Right atrium auricular region (tissue), 2 donors: ENCODE measurements at places on chromosomes 13 and 19. TPM values are rescaled to one million over a fixed set of nuclear protein-coding genes. Genes with fewer than 3 reads are reported as not detected.
A peak's percentile ranks its signal among the peaks of the same experiment; 100 is the strongest.

The ZNF284 gene
- total RNA-seq, result 1.2 TPM

The FBL gene
- 88.5 TPM for total RNA-seq

The CBY2 gene
- total RNA-seq, result not detected

- no peak for DNase-seq
Measured at GRCh38 chr19:57815247-57816075, 748 bp upstream of the ZNF552 start.

DNA sequence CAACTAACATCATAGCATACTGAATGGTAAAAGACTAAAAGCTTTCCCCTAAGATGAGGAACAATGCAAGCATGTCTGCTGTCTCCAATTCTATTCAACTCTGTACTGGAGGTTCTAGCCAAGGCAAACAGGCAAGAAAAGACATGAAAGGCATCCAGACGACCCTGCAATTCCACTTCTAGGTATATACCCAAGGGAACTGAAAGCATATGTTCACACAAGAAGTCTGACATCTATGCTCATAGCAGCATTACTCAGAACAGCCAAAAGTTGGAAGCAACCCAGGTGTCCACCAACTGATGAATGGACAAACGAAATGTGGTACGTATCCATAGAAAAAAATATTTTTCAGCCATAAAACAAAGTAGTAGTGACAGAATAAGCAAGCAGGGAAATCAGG is 39.1 kb downstream of the PEPD start:
- no peak for DNase-seq

DNA sequence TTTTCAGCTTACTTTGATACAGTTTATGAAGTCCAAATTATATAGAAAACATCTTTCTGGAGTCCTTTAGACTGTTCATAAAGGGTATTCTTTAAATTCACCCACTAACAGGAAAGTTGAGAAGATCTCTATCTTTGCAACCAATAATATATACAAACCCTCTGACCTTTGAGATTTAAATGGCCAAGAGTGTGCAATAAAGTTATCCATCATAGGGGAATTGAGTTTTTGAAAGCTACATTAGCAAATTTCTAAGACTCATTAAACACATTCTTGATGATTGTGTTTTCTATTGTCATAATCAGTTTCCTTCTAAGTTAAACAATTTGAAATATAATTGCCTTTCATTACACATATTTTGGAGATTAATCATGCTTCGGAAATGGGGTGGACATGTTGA is 15.9 kb downstream of the FLT1 start:
- no peak for DNase-seq

- DNase-seq, result no peak
Measured at GRCh38 chr13:50932091-50932490, 22.5 kb downstream of the RNASEH2B start.

GRCh38 chr13:86831084-86831483 is 840.1 kb upstream of the SLITRK5 start:
- DNase-seq, result no peak

DNA sequence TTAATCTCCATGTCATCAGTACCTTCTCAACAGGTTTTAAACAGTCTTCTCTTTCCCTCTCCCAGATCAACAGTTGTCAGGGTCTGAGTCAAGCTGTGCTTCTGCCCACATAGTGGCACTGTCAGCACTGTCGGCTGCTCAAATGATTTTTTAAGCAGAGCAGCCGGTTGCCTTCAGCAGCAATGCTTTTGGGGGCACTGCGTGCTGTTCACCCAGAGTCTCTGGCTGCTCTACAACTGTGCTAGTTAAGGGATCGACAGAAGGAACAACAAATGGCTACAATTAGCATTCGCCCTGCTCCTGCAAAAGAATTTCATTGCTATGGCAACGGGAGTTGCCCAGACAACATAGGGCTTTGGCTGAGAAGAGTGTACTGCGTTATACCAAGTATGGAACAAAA is 412.9 kb downstream of the DIAPH3 start:
- DNase-seq, result no peak

DNA sequence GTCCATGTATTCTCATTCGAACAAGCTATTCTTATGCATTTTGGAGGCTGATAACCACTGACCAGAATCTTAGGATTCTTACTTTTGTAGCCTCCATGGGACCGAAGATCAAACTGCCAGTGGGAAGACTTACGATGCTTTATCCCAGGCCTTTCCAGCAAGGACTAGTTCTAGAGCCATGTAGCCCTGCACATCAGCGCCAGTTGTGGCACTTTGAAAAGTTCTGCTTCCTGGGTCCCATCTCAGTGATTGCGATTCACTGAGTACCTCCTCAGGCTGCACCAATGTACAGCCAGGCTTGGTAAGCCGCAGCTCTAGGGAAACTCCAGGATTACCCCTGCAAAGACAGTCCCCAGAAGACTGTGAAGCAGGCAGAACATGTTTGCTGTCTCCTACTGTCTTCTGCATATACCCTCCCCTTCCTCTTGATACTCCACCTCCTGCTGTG is 18.9 kb upstream of the ENOX1 start:
- no peak for DNase-seq

DNA sequence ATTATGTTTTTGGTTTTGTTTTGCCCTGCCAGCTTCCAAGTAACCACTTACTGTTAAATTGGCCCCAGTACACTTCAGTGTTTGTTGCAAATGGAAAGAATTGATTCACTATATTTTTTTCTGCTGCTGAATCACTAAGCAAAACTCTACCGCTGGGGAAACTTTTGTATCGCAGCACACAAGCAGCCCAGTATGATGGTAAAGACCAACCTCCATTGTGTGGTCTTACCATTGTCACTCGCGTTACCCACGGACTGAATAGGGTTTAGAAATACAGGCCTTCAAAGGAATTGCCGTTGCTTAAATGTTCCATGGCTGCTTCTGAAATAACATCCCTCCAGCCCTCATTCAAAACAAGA is 7.9 kb downstream of the SPATA13 start:
- no peak for DNase-seq

GRCh38 chr13:24747248-24748060 is 16.5 kb upstream of the RNF17 start:
- DNase-seq, result no peak

- no peak for DNase-seq
Measured at GRCh38 chr13:40522282-40522681, 144.2 kb downstream of the FOXO1 start.

DNA sequence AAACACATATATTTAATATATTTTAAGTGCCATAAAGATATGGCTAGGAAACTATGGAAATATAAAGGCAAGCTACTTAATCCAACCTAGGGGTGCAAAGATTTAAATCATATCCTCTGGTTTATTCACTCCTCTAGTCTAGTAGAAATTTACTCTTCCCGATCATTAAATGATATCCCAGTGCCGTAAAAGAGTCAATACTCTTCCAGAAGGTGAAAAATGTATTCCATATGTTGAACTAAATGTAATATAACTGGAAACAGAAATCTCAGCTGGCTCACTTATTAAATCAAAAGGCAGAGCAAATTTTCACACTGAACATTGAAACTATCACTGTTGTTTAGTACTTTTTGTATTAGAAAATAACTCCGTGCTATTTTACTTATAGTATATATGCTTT is 11.1 kb downstream of the MAB21L1 start:
- no peak for DNase-seq

GRCh38 chr19:54606891-54607784 is 13.7 kb downstream of the LILRA1 start:
- no peak for DNase-seq

DNA sequence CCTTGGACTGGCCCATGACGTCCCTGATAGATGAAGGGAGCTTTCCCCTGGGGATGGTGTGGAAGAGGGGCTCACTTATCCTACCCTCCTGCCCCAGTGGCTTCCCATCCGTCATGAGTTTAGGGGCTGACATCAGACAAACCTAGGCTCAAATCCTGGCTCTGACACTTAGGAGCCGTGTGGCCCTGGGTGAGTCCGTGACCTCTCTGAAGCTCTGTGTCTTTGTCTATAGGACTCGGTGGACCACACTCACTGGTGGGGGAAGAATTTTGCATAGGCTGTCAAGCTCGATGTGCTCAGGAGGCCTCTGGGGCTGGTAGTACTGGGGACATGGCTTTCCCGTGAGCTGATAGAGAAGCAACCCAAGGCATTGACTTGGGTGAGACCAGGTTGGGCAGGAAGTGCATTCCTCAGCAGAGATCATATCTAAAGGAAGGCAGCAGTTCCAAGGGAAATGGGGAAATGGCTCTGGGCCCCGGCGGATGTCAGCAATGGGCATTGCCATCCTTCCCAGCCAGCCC is 17.4 kb upstream of the AP1M2 start:
- no peak for DNase-seq

DNA sequence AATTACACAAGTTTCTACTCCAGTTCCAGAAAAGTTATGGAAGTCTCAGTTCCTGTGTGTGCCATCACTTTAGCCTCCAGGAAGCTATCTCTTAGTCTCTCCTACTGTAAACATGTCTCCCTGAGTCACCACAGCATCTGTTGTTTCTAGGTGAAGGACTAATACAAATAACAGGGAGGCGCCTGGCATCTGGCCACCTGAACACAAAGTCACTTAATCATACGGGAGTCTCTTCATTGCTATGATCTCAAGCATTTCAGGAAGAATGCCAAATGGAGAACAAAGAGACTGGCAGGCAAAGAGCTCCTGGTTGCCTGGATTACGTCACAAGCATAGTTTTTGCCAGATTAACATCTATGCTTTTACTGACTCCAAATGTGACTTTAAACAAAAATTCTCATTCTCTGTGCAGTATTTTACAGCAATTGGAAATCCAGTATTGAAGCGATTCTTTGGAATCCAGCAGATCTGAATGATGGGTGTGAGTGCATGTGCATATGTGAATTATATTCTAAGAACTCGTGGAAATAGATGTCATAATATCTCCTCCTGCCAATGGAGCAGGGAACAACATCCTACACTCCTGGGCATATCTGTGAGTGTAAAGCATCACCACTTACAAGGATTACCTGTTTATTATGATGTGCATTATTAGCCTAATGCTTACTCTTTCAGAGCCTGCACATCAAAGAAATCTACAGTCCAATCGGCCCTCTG is 572.8 kb downstream of the PCDH9 start:
- peak; percentile 66 for DNase-seq

DNA sequence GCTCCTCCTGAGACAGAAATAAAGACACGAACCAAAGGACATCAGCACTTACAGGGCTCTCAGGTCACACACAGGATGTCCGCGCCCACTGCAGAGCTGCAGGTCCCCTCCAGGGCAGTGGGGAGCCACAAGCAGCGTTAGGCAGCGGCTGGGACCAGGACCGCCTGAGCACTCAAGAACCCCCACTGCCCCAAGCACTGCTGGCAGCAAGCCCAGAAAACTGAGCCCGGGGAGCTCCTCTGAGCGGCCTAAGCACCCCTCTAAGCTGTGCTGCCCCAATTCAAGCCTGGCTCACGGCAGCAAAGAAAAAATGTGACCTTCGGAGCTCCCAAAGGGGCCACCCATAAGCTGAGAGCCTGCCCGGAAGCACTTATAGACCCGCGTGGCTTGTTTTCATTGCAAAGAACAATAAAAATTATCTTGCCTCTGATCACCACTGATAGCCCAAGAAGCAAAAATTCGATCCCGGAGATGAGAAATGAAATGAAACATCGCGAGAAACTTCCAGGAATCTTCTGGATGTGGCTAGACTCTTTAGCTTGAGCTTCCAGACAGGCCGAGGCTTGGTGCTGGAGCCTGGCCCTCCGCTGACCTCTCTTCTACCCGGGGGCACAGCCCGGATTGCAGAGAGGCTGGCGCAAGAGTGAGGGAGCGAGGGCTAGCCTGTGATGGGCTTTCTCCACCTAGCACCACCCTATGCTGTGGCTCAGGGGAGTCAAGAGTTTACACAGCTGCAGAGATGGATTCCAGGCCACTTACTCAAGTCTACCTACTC is 6.3 kb downstream of the DPP9 start:
- DNase-seq, result no peak

DNA sequence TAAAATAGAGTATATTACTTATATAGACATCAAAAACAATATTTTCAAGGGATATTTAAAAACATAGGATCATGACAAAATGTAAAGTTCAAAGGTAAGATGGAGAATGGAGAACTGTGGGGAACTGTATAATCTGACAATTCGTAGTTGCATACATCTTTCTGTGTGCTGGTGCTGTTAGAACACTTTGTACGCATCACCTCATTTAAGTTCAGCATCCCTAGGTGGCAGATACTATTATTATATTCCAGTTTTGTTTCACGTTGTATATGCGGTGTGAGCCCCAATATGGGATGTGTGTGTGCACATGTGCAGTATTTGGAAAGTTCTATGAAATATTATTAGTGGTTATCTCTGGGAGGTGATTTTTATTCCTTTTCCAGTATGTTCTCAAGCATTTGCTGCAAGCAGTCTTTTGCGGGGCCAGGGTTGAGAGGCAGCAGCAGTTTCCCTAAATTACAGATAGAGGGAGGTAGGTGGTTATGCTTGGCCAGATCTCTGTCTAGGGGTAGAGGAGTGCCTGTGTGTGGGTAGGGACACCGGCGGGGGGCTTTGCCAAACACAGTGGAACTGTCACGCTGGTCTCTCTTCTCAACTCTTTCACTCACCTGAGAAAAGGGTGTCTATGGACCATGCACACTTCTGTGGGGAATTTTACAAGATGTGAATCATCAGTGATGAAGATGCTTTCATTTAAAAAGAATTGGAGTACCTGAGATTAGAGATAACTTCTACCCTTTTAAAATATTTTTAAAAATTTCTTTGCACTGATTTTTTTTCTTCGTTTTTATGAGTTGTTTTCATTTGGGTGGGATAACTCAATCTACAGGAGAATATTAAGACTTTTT is 55.6 kb upstream of the ALOX5AP start:
- no peak for DNase-seq

GRCh38 chr19:35732540-35733179 is 9.6 kb downstream of the IGFLR1 start:
- DNase-seq, result no peak

GRCh38 chr13:113854238-113855011 is 9.5 kb downstream of the GAS6 start:
- DNase-seq, result peak; percentile 59
